K562 (cell line): ENCODE measurements at places on chromosomes 16 and 17.

DNA sequence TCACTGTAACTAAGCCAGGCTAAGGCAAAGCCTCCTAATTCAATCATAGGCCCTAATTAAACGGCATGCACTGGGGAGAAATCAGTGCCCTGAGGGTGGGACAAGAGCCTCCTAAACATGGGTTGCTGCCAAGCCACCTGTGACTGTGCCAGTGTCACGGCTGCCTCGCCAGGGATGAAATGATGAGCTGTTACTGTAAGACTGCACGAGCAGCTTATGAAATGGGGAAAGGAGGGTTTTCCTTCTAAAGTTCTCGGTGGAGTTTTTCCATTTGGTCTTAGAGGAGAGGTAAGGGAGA is 12.7 kb downstream of the TMEM11 start:
- no peak for DNase-seq

DNA sequence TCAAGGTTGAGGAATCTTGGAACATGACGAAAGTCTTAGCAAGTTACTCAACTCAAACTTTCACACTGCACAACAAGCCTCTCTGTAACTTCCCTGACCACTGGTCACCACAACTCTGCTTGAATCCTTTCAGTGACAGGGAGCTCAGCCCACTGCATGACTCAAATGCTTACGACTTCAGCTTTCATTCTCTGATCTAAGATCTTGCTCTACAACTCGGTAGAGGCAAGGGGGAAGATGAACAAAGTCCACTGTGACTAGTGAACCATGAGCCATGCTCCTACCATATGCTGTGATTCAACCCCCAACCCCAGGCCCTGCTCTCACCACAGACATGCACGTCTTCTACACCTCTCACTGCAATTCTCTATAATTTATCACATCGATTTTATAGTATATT is 160.9 kb downstream of the SLC39A11 start:
- no peak for DNase-seq

- DNase-seq, result no peak
Observed at GRCh38 chr16:15587152-15587825, 55.7 kb downstream of the MARF1 start.

DNA sequence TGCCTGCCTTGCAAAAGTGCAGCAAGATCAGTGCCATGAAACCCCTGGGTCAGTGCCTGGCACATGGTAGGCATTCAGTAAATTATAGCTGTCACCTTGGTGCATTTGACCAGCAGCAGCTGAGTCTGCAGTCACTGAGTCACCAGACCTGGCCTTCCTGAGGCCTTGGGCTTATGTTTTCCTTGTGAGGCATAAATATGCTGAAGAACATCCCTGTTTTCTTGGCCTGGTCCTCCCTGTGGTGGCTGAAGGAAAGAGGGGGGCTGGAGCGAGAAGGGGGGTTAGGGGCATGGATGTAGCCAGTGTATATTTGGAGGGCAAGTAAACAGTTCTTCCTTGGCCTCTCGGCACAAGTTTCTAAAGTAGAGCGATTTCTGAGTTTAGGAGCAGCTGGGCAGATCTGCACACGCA is 26.5 kb downstream of the EPN2 start:
- DNase-seq, result no peak

GRCh38 chr17:7144213-7144612 is 29.6 kb upstream of the ASGR2 start:
- DNase-seq, result no peak

- no peak for DNase-seq
Observed at GRCh38 chr16:50502616-50503011, 45.6 kb upstream of the NKD1 start.

DNA sequence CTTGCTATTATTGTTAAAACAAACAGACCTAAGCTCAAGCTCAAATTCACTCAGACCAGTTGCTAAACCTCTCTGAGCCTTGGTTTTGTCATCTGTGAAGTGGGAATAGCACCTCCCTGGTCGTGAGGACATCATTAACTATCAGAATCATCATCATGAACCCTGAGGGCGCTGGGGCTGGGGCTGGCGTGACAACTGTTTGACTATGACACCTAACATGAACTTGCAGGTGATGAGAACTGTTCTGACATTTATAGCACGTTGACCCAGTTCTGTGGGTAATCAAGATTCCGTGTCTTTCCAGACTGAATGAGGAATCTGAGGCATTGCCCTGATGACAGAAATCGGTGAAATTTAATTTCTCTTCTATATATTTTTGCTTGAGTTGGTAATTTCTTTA is 71.3 kb upstream of the CDH5 start:
- DNase-seq, result no peak

DNA sequence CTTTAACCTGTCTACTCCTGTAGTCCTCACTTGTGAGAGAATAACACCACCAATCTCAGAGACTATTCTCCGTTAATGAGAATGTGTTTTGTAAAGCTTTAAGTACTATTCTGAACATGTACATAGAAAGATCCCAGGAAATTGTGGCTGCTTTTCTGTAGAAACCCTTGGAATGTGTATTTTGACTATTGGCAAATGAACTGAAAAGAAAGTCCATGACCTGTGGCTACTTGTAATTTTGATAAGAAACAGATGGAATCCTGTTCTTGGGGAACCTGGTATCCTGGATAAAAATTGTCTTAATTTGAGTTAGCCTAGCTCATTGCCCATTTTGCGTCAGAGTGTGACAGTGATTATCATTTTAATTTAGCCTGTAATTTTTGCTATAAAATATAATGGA is 9.1 kb downstream of the CTCF start:
- DNase-seq, result no peak
